ENCODE measurements at places on chromosomes 7 and 10.

GRCh38 chr7:3955026-3955425, 654.0 kb downstream of the SDK1 start:
- DNase-seq = no peak

DNA sequence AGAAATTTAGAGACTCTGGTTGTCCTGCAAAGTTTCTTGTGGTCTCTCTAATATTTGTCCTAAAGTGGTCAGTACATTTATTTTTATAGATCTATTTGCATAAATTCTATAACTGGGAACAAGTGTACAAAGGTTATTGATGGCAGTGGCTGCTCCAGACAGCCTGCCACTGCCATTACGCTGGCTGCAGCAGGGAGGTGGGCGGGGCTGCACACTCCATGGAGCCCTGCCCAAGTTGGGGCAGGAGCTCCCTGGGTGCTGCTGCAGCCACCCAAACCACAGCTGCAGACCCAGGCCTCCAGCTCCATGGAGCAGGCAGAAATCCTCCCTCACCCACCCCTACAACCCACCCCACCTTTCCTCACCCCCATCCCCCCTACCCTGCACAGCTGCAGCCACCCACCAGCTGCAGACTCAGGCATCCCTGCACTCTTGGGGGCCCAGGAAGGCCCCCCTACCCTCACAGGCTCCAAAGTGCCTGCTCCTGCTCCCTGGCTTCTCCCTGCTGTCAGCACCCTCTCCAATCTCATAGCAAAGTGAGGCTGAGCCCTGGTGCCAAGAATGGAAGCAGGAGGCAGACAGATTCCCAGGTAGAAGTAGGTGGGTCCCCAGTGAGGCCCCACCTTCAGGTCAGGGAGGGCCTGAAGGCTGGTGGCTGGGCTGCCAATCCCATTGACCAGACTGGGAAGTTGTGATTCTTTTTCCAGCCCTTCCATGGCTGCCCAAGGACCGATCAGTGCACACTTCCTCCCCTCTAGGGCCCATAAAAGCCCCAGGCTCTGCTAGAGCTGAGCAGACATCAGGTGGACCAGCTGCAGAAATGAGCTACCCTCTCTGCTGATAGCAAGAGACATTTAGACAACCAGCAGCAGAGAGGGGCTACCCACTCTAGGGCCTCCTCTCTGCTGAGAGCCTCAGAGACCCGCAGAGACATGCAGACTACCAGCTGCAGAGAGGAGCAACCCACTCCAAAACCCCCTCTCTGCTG, 4.8 kb upstream of the CYP3A43 start:
- no peak for DNase-seq

- DNase-seq = no peak
These were observed 660.0 kb downstream of the SORCS1 start for GRCh38 chr10:106504536-106504935.

GRCh38 chr7:138186951-138187351, 110.7 kb downstream of the AKR1D1 start:
- no peak for DNase-seq

DNA sequence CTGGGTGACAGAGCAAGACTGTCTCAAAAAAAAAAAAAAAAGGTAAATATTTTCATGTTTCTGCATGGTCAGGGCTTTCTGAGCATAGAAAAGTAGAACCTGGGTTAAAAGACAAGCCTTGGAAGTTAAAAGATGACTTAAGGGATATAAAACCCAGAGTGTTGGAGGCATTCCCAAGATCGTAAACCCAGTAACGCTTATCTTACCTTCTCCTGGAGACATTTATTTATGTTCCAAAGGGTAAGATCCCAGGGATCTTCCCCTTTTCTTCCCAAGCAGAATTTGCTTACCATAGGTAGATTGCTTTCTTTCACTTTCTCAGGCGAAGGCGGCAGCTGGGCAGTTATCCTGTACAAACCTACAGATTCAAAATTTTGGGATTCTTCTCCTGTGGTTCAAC, 22.2 kb downstream of the SUGCT start:
- no peak for DNase-seq

GRCh38 chr10:131629026-131629770, 271.6 kb upstream of the PPP2R2D start:
- DNase-seq = no peak

- no peak for DNase-seq
These were observed 34.3 kb upstream of the PTF1A start for GRCh38 chr10:23157691-23158369.

DNA sequence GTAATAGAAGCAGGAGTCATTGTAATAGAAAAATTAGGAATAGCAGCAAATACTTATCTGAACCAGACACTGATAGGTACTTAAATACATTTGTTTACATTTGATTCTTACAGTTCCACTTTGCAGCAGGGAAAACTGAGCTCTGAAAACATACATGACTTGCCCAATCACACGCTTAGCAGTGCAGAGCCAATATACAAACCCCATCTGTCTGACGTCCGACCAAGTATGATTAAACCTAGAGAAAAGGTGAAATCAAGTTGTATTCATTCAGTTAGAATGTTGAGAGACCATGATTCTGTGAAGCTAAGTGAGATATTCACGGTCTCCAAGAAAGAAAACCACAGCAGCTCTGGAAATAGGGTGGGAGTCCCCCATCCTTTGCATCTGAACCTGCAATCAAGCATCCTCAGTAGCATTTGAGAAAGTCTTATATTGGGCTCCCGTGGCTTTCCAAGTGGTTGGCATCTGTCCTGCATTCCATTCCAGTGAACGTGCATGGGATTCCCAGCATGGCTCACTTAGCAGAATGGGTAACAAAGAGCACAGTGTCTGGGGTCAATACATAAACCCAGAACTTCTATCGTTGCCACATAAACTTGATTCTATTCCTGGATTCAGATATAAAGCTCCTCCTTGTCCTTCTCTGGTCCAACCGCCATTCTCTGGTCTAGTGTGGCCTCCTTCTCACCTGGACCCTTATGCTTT, 148.7 kb upstream of the RSU1 start:
- DNase-seq = no peak

GRCh38 chr10:22646388-22646853, 68.0 kb downstream of the PIP4K2A start:
- no peak for DNase-seq

GRCh38 chr10:49651039-49651835, 28.2 kb upstream of the C10orf53 start:
- DNase-seq = no peak

DNA sequence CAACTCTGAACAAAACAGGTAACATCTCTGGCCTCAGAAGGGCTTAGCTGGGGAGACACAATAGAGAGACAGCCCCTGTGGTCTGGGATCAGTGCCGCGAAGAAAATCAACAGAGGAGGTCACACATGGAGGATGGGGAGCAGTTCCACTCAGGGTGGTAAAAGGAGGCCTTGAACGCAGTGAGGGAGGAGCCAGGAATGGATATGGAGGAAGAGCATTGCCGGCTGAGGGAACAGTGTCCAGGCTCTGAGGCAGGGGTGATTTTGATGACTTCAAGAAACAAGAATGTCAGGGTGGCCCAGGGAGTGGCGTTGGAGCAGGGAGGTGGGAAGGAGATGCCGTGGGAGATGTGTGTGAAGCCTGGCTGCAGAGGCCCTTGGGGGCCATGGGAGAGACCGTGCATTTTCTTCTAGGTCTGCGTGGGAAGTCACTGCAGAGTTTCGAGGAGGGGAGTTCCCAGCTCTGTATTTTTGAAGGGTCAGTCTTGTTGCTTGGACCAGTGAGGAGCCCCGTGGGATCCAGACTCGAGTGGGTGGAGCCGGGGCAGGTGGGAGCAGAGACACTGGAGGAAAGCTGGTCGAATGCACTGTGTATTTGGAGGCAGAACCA, 35.7 kb upstream of the SH2D4B start:
- DNase-seq = no peak

- DNase-seq = no peak
These were observed 40.4 kb upstream of the VDAC2 start for GRCh38 chr10:75170215-75170614.

GRCh38 chr7:154644366-154644765, 358.6 kb downstream of the PAXIP1 start:
- DNase-seq = no peak

- DNase-seq = no peak
These were observed 61.0 kb downstream of the MEOX2 start for GRCh38 chr7:15625466-15625865.

GRCh38 chr10:63409465-63410027, 56.2 kb downstream of the JMJD1C start:
- DNase-seq = no peak

DNA sequence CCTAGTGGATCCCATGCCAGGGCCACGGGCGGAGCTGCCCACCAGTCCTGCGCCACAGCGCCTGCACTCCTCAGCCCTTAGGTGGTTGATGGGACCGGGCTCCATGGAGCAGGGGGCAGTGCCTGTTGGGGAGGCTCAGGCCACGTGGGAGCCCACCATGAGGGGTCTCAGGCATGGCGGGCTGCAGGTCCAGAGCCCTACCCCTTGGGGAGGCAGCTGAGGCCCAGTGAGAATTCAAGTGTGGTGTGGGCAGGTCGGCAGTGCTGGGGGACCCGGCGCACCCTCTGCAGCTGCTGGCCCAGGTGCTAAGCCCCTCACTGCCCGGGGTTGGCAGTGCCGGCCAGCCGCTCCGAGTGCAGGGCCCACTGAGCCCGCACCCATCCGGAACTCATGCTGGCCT, 139.8 kb upstream of the LYZL2 start:
- DNase-seq = no peak

- no peak for DNase-seq
These were observed 375.7 kb downstream of the CCSER2 start for GRCh38 chr10:84704101-84704500.

- DNase-seq = no peak
These were observed 7.3 kb downstream of the POLL start for GRCh38 chr10:101580486-101581399.

DNA sequence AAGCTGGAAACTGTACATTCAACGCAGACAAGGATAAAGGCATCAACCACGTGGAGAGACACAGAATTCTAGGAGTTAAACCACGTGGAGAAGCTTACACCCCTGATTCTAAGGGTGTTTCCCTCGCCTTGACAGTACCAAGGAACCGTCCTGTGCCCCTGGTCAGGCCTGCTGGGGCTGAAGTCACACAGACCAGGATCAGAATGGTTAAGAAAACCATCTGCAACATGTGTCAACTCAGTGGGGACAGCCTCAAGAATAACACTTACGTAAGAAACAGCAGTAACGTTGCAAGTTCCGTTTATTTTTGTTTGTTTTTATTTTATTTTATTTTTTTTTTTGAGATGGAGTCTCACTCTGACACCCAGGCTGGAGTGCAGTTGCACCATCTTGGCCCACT, 55.6 kb downstream of the CHST15 start:
- DNase-seq = no peak

DNA sequence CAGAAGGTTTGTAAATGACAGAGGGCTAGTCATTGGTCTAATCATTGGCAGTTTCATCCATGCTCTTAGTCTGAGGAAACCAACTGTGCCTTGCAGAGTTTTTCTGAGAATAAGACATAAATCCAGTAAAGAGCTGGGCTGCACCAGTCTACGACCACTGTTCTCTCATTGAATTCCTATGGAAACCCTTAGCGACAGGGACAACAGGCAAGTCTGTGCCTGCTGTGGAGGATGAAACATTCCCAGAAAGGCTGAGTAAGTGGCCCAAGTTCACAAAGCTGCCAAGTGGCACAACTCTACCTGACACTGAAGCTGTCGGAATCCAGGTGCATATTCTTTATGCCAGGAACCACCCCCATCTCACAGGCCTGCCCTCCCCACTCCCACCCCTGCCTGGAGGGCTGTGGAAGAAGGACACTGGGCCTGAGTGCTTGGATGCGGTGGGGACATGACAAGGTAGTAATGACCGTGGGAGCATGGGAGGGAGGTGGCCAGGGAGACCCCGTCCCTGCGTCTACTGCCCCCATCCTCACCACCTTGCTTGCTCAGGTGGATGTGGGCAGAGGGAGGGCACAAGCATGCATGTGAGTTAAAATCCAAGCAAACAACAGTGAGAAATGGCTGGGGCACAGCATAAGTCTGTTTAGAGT, 58.0 kb downstream of the VSTM4 start:
- no peak for DNase-seq

- no peak for DNase-seq
These were observed 125.8 kb downstream of the FAM107B start for GRCh38 chr10:14648946-14649345.

DNA sequence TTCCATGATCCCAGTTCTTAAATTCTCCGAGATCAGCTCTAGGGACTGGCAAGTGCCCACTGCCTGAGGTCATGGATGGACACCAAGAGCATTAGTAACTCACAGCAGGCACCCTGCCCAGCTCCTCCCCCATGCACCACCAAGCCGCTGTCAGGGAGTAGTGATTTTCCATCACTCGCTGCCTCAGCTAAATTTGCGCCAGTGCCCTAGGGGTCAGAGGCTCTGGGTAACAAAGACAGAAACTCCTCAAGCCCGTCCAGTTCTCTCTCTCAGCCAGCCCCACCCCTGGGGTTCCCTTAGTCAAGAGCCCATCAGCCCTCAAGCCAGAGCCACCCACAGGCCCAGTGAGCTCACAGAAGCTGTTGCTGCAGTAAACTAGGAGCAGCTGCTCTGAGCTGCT, 30.0 kb downstream of the PAX2 start:
- DNase-seq = no peak

Data from activated CD8-positive, alpha-beta memory T cell treated with anti-CD3 and anti-CD28 coated beads for 48 hours (primary cell).